ENCODE measurements at places on chromosomes 1 and 21.

DNA sequence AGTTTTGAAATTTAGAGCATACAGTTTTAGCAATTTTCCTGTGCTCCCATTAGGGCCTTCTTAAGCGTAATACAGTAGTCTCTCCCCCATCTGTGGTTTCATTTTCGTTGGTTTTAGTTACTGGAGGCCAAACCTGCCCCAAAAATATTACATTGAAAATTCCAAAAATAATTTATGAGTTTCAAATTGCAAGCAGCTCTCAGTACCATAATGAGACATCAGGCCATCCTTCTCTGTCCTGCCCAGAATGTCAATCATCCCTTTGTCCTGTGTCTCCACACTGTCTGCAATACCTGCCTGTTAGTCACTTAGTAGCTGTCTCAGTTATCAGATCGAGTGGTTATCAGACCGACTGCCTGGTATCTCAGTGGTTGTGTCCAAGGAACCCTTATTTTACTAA is 45.4 kb downstream of the ADSS2 start:
- DNase-seq: no peak

DNA sequence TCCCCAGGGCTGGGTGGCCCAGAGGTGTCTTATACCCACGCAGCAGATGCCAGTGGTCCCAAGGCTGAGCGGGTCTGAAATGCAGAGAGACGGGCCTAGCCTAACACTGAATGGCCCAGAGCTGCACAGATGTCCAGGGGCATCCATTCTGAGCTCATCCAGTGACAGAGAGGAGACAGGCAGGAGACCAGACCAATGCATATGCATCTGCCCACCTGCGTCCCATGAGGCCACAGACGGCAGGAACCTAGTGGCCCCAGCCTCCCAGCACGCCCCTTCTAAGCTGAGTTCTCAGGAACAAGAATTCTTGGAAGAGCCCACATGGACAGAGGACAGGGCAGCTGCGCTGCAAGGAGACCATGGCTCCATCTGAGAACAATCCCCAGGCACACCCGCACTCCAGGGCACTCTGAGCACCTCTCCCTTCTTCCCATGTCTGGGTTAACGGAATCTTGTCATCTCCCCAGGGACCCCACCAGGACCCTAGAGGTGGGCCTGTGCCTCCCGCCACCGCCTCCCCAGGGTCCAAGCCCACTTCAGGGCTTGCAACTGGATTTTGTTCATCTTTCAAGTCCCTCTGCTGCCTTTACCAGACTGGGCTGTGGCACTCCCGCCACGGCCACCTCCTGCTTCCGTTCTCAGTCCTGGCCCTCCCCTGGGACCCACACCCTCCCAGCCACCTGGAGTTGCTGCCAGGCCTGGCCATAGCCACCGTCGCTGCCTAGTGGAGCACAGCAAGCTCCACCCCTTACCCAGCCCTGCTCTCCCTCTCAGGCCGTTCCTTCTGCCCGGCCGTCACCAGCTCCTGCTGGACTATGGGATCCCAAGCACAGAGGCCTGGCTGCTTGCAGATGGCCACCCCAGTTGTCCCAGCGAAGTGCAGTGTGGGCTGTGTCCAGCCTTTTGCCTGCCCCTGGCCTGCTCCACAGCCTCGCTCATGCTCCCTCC is 3.3 kb downstream of the WNT3A start:
- DNase-seq: no peak

- peak; percentile 27 for DNase-seq
These were observed 23.2 kb downstream of the C1orf94 start for GRCh38 chr1:34199927-34200326.

DNA sequence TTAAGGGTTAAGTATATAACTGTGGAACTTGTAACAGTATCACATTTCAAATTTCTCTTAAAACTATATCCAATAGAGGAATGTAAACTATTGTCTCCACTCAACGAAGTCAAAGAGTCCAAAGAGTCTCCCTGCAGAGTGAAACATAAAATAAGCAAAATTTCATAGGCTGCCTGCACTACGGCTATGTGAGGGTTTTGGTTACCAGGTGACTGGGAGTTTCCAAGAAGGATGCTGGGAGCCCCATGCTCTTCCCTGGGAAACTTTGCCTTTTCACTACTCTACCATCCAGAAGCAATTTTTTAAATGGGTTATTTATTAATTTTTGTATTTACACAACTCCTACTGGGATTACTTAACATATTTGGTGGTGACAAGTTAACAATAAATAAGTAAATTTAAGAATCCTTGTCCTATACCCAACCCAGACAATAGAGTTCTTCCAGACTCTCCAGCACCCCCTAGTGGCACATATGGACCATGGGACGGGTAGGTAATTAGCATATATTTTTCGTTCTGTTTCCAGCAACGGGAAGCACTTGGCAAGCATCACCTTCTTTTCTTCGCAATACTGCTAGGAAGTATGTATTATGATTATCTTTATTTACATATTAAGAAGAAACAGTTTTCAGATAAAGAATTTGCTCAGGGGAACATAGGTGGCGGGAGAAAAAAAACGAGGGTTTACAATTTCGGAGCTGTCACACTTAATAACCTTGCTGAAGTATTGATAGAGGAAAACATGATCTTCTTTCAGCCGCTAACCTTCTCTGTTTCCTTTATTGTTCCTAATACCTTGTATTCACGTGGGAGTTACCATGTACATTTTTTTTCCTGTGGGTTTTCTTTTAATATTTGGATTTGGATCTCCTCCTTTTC is 3.5 kb downstream of the FMO2 start:
- DNase-seq: peak; percentile 24

DNA sequence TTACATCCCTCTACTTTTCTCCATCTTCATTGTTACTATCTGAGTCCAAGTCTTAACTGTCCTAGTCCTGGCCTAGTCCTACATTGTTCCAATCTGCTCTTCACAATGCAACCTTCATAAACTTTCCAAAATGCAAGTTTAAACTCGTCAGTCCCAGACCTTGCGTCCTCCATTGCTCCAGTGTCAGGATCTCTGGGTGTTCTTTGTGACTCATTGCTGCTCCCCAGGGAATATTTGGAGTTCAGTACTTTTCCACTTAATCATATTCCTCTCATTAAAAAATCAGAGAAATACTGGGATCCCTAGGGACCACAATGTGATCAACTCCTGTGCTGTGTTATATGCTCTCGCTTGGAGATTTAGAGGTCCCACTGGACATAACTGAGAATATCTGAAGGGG is 18.0 kb upstream of the KPRP start:
- no peak for DNase-seq

DNA sequence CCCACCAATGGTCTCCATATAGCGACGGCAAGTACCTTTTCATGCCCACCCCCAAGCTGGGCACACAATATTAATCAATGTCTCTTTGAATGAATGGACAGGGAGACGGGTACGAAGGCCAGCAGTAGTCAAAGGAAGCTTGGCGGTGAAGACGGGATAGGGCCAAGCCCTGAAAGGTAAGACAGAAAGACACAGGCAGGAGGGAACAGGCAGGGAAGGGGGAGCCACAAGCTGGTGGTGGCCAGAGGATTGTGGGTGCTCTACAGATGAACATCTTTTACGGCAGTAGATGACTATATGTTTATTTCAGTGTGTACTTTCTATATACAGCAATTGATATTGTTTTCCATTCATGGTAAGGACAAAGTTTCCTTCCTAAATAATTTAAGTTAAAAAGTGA is 16.3 kb downstream of the CAPZB start:
- DNase-seq: no peak
